Fibroblast of skin of left biceps (primary cell): ENCODE measurements at places on chromosomes 3 and 15.

DNA sequence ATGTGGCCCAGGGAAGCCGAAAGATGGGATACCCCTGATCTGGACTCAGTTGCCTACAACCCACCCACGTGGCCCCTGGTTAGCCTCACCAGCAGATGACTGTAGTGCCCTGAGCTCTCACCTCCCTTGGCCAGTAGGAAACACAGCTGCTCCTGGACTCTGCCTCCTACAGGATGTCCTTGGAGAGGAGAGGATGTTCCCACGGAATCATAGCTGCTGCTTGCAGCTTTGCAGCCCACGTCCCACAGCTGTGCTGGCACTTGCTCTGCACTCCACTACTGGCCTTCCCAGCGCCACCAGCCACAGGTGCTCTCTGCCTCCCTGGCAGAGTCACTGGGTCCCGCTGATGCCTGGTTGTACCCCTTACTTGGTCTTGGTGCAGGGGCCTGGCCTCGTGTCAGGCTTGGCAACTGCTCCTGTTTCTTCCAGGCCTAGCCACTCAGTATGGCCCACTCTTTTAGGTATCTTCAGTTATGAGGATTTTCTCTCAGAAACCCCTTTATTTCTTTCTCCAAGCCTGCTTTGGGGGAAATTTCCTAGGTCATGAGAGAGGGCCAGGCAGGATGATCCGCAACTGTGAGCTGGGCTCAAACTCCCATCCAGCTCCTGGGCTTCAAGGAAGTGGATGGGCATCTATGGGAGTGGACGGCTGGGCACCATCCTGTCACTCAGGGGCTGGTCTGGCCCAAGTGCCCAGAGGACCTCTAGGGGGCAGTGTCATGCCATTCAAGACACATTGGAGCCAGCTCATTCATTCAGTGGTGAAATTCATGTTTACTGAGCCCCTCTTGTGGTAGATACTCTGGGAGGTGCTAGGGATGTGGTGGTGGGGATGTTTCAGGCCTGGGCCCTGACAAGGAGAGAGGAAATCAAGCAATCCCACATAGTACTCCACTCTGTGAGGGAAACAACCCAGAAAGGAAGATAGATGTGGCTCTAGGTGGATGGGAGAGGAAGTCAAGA lies 16.2 kb upstream of the VILL start:
- peak; percentile 14 for DNase-seq

GRCh38 chr3:81164806-81165205 lies 596.6 kb downstream of the GBE1 start:
- no peak for DNase-seq

GRCh38 chr3:170178651-170179050 lies 2.9 kb downstream of the PHC3 start:
- no peak for DNase-seq

GRCh38 chr15:26929588-26929987 lies 41.4 kb upstream of the GABRG3 start:
- no peak for DNase-seq

- peak; percentile 59 for DNase-seq
These were observed 106.1 kb upstream of the COL8A1 start for GRCh38 chr3:99532246-99532645.

DNA sequence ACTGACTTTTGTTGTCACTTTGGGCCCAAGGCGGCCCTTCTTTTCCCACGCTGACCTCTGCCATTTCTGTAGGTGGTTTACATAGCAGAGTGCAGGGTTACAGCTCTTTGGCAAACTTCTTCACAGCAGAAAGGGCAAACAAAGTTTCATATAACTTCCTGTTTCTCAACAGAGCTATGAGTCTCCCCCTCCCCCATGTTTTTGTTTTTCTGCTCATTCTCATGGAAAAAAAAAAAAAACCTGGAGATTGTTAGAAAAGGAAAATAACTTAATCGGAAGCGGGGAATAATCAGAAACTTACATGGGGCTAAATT lies 342.0 kb upstream of the NR2F2 start:
- no peak for DNase-seq

DNA sequence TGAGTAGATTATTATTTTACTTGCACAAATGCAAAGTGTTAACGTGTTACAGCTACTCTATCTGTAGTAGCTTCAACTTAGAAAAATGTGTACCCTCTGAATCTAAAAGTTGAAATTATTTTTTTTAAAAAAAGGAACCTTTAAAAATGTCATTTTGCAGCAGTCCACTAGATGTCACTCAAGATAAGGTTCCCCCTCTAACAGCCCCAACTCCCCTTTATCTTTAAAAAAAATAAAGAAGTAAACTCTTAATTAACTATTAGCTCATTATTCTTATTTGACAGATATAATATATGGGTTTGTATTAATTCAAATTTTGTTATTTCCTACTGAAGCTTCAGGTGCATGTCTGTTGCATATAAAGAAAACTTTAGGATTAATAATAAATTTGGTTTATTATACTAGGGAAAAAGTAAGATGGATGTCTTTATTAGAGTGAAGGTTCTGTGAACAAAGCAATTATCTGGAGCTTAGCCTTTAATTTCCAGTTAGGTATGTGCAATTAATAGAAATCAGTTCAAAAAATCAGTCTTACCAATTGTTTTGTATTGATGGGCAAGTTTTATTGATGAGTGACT lies 288.5 kb downstream of the VGLL3 start:
- no peak for DNase-seq

GRCh38 chr15:40990080-40990479 lies 36.8 kb downstream of the CHAC1 start:
- DNase-seq: no peak

GRCh38 chr15:75694241-75695182 lies 18.1 kb downstream of the CSPG4 start:
- DNase-seq: peak; percentile 88

- no peak for DNase-seq
These were observed 15.5 kb downstream of the PAQR9 start for GRCh38 chr3:142947799-142948575.

DNA sequence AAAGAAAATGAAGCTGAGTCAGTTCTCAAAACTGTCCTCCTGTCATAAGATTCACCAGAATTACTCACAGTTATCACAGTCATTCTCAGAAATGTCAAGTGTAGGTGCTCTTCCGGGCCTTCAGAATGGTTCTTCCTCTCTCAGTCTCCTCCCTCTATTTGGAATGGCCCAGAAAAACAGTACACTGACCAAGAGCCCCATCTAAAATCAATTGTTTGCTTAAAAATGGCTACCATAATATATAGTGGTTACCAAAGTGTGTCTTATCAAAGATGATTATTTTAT lies 99.8 kb downstream of the MECOM start:
- no peak for DNase-seq

DNA sequence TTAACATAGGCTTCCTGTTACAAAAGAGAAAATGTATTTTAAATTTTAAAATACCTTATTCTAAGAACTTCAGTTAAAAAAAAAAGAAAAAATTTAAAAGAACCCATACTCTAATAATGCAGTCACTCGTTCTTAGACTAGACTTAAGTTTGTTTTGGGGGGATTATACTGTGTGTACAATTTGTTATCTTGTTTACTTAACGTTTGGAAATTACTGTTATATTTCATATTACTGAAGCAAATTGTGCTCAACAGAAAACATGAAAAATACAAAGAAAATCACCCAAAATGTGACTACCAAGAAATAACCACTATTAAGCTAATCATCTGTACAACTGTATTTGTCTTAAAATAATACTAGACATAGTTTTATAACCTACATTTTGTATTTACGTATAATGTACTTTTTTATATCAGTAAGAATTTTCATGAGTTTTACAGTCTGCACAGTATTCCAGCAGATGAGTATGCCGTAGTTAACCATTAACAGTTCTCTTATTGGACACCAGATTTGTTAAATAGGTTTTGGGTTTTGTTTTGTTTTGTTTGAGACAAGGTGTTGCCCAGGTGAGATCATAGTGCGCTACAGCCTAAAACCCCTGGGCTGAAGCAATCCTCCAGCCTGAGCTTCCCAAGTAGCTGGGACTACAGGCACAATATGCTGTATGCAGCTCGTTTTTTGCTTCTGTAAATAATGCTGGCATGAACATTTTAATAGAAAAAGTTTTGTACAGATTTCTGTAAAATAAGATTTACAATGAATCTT lies 88.8 kb upstream of the CHD2 start:
- DNase-seq: no peak

DNA sequence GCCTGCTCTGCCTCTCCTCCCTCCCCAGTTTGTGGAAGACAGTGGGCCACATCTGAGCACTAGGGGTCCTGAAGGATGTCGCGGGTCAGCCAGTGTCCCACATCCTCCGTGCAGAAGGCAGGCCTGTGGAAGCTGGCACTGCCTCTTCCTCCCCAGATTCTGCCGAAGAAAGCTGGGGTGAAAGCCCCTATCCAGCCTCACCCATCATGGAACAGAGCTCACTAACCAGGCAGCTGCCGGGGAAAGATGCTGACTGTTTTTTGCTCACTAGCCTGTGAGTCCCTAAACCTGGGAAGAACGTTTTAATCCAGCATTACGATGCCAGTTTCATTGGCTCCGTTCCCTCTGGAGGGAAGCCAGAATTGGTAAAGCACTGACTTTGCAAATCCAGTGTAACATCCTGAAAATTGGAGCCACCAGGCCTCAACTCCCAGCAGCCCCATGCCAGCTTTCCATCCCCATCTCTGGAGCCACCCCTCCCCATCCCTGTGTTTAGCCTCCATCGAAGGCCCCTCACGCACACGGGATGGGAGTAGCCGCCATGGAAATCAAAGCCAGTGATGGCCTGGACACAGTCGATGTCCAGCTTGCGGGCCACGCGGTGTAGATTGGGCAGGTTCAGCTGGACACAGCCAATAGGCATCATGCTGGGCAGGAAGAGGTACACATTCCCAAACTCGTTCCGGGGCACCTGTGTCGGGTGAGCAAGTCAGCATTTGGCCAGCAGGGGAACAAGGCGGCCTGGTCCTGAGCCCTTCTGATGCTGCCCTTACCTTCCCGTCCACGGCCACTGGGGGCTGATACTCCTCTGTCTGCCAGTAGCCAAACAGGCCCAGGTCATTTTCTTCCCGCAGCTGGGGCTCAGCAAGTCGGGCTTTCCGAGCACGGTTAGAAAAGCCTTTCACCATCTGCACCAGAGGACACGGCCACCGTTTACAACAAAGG lies 23.5 kb downstream of the TMEM43 start:
- no peak for DNase-seq

DNA sequence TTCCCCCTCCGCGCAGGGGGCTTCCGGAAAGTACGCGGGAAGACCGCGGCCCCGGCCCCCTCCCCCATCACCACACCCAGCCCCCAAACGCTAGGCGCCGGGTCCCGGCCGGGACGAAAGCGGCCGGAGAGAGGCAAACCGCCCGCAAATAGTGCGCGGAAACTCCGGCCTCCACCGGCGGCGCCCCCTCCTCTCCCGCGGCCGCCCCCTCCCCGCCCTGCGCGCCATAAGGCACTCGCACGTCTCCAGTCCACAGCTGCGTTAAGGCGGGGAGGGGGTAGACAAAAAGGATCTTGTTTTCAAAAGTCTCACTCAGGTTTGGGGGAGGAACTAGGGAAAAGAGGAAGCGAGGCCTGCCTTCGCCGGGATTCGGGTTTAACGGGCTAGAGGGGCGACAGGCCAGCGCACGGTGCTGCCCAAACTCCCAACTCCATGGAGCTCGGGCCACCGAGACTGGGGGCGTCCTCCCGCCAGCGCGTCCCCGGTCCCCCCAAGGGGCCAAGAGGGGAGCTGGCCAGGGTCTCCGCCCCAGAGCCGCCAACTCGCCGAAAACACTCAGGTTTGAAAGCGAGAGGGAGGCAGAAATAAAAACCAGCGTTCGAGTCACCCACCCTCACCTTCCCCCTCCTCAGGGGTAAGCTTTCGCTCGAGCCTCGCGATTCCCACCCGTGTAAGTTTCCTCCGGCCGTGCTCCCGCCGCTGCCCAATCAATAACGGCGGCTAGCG lies 1.8 kb downstream of the ANP32A start:
- no peak for DNase-seq

GRCh38 chr3:125398952-125399351 lies 23.8 kb upstream of the ZNF148 start:
- no peak for DNase-seq

DNA sequence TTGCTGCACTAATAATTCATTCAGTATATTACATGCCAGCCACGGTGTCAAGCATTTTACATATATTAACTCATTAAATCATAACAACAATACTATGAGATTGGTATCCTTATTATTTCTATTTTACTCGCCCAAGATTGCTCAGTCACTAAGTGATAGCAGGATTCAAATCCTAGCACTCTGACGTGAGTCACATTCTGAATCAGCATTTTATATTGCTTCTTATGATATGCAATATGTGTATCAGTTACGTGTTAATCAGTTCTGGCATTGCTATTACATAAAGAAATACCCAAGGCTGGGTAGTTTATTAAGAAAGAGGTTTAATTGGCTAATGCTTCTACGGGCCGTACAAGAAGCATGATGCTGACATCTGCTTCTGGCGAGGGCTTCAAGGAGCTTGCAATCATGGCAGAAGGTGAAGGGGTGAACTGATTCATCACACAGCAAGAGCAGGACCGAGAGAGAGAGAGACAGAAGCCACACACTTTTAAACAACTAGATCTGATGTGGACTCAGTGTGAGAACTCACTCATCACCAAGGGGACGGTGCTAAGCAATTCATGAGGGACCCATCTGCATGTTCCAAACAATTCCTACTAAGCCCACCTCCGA lies 166.5 kb upstream of the TMCO5A start:
- DNase-seq: no peak

- DNase-seq: no peak
These were observed 326.8 kb downstream of the SUCLG2 start for GRCh38 chr3:67327582-67327981.

DNA sequence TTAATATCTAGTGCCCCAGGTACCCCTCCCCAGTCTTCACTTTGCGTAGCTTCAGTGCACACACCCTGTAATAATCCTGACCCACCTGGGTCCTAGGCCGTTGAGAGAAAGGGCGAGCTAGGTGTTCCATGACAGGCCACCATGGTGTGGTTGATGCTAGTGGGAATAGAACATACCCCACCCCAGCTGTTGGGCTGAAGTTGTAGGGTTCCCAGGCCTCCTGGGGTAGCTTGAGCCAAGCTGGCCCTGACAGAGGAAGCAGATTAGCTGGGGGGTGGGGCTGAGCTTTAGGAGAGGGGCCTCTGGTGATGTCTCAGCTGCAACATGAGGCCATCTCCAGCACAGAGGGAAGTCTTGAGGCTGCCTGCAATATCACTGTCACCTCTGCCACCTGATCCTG lies 40.5 kb downstream of the RAB11A start:
- DNase-seq: no peak

DNA sequence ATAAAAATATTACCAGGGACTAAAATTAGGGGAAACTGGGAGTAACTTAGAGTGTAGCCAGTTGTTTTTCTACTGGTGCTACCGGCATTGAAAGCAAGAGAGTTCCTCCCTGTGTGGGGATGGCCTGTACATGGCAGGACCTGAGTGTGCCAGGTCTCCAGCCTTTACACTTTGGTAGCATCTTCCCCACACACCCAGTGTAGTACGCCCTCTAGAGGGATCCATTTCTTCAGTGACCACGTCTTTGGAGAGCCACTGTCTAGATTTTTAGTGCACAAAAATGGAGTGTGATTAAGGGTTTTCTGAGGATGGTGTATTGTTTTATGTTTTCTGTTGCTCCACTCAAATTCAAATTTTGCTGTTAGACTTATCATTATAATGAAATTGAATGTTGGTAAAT lies 507.0 kb upstream of the TPRG1 start:
- no peak for DNase-seq
